ENCODE measurements at places on chromosomes 2 and 18. TPM values are rescaled to one million over a fixed set of nuclear protein-coding genes. Genes with fewer than 3 reads are reported as not detected.

The ECEL1 gene
- total RNA-seq: not detected

The SLC35G4 gene
- total RNA-seq: not detected

The SP9 gene
- not detected for total RNA-seq

The OTOS gene
- not detected for total RNA-seq

The GCC2 gene
- total RNA-seq: 27.5 TPM

The LDLRAD4 gene
- 1.8 TPM for total RNA-seq

The ERBB4 gene
- total RNA-seq: 2.6 TPM

The ACYP2 gene
- 13.4 TPM for total RNA-seq

The POTEI gene
- total RNA-seq: not detected

The GRP gene
- total RNA-seq: not detected

The NOL4 gene
- not detected for total RNA-seq

The FEV gene
- total RNA-seq: not detected

The TMEM169 gene
- total RNA-seq: 0.83 TPM

The CYBRD1 gene
- total RNA-seq: 265 TPM

The NDUFB3 gene
- 48.2 TPM for total RNA-seq

The PSMG2 gene
- 35.8 TPM for total RNA-seq

The G6PC2 gene
- not detected for total RNA-seq
